ENCODE measurements at places on chromosomes 11 and 22.

- no peak for DNase-seq
Measured at GRCh38 chr22:42934338-42934737, 77.3 kb upstream of the ARFGAP3 start.

GRCh38 chr22:48538291-48538820 is 1289.3 kb downstream of the BRD1 start:
- DNase-seq, result no peak

DNA sequence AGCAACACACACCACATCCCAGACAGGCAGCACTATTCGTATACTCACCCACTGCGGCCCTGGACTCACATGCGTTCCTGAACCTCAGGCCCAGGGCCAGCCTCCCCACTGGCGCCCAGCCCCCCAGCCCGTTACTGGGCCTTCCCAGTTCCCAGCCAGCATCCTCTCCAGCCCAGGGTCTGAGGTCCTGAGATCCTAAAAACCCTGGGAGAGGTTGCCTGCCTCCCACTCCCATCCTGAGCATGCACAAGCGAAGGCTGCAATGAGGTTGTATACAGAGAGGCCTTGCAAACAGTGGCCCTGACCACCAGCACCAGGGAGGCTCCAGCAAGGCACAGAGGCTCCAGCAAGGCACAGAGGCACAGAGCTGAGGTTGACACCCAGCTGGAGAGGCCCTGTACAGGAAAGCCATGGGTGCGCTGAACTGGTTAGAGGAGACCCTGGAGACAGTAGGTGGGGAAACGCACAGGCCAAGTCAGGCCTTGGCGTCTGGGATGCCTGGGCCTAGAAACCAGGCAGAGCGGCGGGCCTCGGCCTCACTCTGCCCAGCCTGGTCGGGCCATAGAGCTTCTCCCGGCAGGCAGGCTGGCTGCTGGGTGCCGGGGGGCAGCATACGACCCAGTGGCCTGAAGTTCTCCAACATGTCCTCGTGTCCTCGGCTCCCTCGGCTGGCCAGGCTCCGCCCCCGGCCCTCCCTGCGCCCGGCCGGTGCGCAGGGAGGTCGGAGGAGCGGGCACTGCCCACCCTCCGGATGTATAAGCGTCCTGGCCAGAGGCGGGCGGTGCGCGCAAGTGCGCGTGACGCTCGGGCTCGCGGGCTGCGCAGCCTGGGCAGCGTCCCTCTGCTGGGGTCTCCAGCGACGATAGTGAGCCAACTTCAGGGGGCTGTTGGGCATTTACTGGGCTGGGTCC is 2.3 kb upstream of the TBX1 start:
- no peak for DNase-seq

DNA sequence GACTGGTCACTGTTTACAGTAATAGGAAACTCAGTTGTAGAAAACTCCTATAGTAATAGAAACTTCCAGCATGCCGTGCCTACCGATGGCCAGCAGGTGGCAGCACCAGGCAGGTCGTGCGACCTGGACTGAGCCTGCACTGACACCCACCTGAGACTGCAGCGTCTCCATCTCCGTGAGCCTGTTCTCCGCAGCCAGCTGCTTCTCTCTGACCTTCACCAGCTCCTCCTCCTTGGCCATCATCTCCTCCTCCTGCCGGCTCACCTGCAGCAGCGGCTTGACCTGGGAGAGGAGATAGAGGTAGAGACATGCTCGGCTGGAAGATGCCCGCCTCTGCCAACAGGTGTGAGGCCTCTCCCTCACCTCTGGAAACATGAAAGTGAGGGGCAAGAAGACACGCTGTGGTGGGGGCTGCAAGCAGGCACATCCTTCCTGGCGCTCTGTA is 48.5 kb downstream of the APOL1 start:
- DNase-seq, result peak; percentile 83

- no peak for DNase-seq
Measured at GRCh38 chr22:49269928-49270327, 557.7 kb downstream of the BRD1 start.

GRCh38 chr22:22848364-22848866 is 39.2 kb upstream of the IGLL5 start:
- peak; percentile 67 for DNase-seq

- DNase-seq, result peak; percentile 41
Measured at GRCh38 chr22:30763815-30764673, 69.4 kb downstream of the OSBP2 start.

DNA sequence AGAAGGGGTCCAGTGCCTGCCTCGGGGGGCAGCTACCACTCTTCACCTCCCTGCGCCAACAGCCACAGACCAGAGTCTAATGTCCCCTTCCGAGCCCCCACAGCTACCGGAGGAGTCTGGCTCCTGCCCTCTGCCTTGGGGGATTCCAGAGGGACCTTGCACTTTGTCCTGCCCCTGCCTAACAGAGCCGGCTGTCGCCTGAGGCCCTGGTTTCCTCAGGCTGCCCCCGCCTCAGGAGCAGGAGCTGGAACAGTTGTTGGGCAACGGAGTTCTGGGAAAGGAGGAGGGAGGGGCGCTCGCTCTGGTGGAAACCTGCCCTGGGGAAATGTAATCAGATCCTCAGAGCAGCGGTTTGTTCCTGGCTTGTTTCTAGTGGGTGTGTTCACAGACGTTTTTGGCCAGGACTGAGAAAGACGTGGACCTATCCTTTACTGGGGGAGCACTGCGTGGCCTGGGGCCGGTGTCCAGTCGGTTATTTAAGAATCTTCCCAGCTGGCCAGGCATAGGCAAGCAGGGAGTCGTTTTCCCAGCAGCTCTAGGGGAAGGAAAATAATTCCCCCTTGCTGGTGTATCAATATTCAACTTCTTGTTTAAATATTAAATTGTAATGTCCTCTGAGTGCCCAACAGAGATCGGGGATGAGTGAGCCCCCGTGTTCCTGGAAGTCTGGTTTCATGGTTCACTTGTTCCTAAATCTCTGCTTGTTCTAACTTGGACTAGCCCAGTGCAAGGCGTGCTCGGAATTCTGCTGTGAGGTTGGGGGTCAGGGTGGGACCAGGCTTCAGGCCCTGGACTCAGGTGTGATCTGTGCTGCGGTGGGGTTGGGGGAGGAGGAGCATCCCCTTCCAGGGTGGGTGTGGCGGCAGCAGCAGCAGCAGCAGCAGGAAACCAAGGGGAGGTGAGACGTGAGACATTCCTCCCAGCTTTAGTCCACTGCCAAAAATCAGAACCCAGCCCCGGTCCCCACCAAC is 32.1 kb downstream of the A4GALT start:
- DNase-seq, result no peak

DNA sequence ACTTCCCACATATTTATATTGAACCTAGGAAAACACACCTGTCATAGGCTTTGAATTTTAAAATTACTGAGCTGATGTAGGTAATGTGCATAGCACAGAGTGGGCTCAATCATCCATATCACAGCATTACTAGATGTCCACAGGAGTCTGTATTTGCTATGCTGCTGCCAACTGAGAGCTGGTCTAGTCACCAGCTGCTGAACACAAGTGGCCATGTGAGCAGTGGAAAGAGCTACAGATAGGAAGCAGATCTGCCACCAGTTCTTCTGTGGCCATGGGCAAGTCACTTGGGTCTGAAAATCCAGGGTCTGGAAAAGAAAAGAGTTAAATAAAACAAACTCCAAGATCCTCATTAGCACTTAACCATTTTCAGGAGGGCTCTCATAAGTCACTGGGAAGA is 91.8 kb downstream of the APIP start:
- DNase-seq, result no peak

- DNase-seq, result no peak
Measured at GRCh38 chr11:83041126-83041525, 30.6 kb downstream of the RAB30 start.

- DNase-seq, result no peak
Measured at GRCh38 chr22:38074181-38075104, 9.5 kb downstream of the SLC16A8 start.

DNA sequence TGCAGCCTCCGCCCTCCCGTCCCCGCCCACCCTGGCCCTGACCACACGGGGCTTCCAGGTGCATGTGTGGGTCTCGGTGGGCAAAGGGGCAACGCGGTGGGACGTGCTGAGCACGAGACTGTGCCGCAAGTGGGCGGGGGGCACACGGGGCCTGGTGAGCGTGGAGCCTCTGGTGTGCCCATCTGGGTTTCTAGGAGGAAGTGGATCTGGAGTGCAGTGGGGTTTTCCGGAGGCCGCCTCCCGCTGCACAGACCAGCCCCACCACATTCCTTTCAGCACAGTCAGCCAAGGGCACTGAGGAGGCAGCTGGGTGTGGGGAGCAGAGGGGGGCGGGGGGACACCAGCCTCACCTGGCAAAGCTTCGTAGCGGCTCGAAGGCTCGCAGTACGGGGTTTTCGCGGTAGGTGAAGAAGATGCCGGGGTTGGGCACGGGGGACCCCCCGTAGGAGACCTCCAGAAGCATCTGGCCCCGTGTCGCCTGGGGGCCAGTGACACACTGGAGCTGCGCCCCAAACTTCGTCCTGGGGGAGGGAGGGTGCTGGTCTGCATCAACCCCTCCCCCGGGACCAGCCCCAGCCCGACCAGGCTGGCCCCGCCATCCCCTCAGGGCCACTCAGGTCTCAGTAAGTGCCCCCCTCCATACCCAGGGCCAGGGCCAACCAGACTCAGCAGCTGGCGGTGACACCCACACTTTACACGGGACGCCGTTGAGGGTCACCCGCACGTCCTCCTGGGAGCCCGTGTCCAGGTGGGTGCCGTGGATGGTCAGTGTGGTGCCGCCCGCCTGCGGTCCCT is 12.4 kb upstream of the MAPK11 start:
- DNase-seq, result no peak

- DNase-seq, result no peak
Measured at GRCh38 chr11:126072801-126073594, 10.3 kb upstream of the CDON start.

DNA sequence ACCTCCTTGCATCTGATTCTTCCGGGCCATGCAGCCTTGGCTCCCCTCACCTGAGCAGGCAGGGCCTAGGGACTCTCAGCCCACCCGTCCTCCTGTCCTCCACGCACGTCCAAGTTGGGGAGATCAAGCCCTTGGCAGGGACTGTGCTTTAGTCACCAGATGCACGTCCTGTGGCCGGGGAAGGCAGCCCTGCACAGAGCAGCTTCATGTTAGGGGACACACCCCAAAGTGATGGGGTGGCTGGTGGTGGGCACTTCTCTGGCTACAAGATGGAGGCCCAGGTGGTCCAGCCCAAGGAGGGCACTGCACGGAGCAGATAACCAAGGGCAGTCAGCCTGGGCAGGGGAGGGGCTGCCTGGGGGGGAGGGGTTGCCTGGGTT is 1.2 kb downstream of the MUC5B start:
- no peak for DNase-seq

GRCh38 chr11:133526790-133527189 is 5.5 kb downstream of the OPCML start:
- DNase-seq, result no peak

DNA sequence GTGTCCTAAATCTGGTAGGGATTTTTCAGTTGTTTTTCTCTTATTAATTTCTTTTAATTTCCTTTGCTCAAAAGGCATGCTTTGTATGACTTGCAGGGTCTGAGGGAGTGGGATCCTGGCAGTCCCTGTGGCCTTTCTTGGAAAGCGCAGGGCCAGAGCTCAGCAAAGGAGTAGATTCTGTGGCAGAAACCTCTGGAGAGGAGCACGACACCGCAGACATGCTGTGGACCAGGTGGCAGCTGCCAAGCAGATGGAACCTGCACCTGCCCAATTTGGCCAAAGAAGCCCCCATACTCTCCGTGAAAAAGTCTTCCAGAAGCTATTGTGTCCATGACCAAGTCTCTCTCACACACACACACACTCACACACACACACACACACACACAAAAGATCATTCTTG is 78.9 kb upstream of the FGF3 start:
- DNase-seq, result no peak

DNA sequence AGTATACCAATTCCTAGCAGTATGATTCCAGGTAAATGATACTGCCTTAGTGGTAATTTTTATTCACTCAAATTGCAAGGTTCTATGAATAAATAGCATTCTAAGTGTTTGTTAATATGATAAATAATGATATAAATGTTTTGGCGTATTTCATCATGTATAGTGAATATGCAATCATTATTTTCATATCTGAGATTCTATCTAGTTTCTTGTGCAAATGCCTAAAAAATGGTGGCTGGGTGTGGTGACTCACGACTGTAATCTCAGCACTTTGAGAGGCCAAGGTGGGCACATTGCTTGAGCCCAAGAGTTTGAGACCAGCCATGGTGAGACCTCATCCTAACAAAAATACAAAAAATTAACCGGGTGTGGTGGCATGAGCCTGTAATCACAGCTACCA is 13.9 kb downstream of the HIPK3 start:
- DNase-seq, result no peak

DNA sequence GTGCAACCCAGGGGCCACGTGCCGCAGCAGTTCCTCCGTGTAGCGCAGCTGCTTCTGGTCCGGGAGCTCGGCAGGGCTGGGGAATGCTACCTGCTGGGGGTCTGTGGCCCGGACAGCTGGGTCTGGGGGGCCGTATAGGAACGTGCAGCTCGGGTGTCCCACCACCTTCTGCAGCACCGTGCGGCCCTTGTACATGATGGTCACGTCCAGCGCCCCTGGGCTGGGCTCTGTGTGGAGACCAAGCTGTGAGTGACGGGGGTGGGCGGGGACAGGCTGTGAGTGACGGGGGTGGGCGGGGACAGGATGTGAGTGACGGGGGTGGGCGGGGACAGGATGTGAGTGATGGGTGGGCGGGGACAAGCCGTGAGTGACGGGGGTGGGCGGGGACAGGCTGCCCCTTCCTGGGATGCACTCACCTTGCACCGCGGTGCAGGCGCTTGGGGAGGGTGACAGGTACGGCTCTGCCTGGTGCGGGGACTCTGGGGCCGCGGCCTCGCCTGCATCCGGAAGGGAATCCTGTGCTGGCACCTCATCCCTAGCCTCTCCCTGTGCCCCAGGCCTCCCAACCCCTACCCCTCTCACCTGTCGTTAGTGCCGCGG is 2.3 kb downstream of the IRF7 start:
- no peak for DNase-seq

- DNase-seq, result no peak
Measured at GRCh38 chr11:44572436-44572835, 7.0 kb downstream of the CD82 start.

GRCh38 chr11:72580642-72580950 is 93.6 kb downstream of the PDE2A start:
- no peak for DNase-seq

DNA sequence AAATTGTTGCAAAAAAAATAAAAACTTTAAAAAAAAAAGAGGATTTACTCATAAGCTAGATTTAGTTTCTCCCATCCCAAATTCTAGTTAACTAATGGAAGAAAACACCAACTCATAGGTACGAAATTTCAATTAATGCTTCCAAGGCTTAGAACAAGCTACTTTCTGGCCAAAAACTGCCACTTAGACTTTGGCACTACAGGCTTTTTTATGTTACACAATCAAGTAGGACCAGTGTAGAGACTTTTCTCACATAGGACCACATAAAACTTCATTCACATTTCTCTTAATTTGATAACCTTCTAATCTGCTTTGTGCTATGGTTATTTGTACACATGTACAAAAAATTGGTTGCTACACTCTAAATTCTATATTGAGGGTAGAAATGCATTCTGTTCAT is 3.1 kb downstream of the ST13 start:
- DNase-seq, result no peak

- DNase-seq, result no peak
Measured at GRCh38 chr11:44760917-44761550, 34.3 kb downstream of the TSPAN18 start.

- DNase-seq, result no peak
Measured at GRCh38 chr22:20647586-20648305, 126.2 kb upstream of the SERPIND1 start.
